ENCODE measurements at places on chromosomes 1 and 21.

DNA sequence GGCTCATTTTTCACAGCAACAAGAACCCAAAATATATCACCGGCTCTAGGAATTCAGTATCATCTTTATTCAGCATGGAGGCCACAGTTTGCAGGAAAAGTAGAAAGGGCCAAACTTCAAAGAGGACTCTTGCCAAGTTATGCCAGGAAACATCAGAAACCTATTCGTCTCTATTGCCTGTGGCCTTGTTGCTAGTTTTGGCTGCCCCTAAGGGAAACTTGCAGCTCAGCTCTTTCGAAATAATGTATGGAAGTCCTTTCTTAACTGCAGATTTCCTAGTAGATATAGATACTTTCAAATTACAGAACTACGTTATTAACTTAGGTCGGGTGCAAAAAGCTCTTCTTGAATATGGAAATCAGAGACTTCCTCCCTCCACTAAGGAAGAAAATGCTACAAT is 4.2 kb upstream of the NENF start:
- peak; percentile 18 for DNase-seq

DNA sequence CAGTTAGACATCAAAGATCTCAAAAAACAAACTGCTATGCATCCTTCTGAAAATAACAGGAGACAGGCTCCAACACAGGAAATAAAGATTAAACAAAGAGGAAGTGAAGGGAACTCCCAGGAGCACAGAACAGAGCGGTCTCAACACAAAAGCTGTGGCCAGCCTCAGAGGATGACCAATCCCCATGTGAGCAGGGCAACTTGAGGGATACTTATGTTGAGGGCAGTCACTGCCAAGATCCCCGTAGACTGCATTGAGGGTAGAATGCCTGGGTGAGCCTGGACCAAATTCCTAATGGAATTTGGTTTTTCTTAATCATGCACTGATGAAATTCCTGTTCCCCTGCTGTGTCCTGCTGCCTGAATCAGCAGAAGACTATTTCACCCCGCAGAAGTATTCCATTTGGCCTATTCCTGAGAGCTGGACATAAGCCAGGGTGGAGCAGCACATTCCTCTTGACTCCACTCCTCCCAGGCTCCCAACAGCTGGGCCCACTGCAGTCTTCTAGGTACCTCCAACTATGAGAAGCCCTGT is 49.0 kb downstream of the JAK1 start:
- DNase-seq = peak; percentile 91

DNA sequence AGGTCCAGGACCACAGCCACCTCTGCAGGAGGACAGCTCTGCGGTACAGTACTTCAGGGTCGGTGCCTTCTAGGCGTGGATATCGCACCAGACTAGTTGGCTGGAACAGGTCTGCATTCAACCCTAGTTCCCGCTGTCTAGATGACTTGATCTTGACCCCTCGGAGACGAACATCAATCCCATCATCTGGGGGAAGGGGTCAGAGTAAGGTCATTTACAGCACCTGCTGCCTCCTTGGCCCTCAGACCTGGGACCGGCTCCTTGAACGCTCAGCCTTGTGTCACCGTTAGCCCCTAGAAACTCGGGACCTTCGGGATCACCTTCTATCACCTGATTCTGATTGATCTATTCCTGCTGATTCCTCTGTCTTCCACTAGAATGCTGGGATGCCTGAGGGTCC is 2.6 kb downstream of the HECTD3 start:
- DNase-seq = no peak

DNA sequence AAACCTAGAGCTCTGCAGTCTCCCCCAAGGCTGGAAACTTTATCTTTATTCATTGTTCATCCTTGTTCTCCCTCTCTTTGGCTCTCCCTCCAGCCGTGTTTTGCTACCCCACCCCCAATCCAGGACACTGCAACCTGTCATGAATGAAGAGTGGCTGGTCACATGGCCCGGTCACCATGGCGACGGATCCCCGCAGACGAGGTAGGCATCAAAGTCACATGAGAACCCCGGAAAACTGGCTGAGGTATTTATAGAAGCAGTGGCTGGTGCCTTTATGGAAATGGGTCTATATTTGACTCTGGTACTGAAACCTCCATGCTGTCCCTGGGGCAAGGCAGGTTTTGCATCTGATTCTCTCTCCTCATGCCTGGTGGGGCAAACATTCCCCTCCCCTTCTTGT is 13.4 kb upstream of the SLC6A17 start:
- no peak for DNase-seq

DNA sequence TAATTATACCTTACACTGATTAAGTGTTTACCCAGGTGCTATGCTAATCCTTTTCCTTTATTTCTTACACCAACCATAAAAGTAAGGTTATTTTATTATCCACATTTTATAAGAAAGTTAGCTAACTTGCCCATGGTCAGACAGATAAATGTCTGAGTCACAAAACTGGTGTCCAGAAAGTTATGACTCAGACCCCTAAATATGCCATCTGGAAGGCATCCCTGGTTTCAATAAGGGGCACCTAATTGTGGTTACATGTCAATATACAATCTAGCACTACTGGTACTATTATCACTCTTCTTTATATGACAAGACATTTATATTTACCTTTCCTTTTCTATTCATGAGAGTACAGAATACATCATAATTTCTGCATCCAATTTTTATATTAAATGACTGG is 496.5 kb upstream of the ADGRL2 start:
- DNase-seq = no peak

GRCh38 chr21:45508607-45509565 is 33.4 kb downstream of the SLC19A1 start:
- no peak for DNase-seq

- no peak for DNase-seq
Measured at GRCh38 chr21:31181082-31181750, 142.9 kb upstream of the KRTAP19-8 start.

DNA sequence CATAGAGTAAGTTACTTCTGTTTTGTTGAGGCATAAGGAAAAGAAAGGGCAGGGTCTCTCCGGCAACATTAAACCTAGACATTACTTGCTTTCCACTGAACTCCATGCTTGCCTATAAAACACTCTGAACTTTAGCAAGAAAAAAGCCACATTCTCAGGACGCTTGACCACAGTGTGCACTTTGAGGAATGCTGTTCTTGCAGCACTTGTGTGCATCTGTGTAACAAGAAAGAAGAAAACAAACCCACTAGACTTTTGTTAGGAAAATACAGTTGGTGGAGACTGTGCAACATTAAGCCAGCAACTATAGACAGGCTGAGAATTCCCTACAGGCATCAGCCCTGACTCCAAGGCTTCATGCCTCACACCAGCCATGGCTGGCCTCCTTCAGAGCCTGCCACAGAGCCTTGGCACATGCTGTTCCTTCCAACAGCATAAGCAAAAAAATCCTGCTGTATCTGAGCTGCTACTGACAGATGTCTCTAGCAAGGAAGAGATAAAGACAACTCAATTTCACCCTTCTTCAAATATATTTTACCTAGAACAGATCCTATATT is 5.8 kb downstream of the PDZK1 start:
- no peak for DNase-seq

DNA sequence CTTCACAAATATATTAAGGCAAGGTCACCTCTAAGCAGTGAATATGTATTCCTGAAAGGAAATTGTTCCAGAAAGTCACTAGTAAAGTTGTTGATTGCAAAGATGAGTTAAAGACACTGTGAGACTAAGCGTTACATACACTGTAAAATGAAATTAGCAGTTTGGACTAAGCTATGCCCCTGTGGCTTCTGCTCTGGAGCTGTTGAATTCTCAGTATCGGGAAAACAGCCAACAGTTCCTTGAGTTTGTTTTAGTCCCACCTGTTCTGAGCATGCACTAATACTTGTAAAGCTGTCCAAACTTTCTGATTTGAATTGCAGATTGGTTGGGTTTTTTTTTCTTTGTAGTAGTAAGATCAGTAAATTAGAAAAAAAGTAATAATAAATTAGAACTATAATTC is 21.0 kb downstream of the ANGPTL1 start:
- DNase-seq = no peak

- no peak for DNase-seq
Measured at GRCh38 chr1:75308365-75308764, 174.2 kb downstream of the LHX8 start.

DNA sequence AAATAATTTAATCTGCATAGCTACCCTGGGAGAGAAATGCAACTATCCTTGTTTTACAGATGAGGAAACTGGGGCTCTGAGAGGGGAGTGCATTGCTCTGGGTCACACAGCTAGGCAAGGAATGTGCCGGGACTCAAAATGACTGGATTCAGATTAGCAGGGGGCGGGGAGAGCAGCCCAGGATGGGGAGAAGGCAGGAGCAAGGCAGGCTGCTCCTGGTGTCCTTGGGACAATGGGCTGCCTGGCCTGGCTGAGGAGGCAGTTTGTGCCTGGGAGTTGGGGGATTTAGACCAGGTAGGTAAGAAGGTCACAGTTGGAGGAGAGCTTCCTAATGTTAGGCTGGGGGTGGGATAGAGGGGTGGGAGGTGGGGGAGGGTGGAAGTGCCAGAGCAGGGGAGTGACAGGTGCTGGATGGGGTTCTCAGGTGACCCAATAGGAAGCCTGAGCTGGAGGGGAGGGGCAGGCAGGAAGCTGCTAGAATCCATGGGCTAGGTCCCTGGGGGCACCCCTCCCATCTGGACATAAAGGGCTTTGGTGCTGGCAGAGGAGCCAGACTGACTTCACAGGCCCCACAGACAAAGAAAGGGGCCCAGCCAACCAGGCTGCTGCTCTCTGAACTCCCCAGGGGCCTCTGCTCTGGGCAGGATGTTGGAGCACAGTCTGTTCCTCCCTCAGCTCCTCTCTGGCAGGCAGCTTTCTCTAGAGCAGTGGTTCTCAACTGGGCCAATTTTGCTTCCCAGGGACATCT is 29.0 kb downstream of the TRIM62 start:
- DNase-seq = no peak

- no peak for DNase-seq
Measured at GRCh38 chr1:244603498-244603897, 49.4 kb upstream of the DESI2 start.

DNA sequence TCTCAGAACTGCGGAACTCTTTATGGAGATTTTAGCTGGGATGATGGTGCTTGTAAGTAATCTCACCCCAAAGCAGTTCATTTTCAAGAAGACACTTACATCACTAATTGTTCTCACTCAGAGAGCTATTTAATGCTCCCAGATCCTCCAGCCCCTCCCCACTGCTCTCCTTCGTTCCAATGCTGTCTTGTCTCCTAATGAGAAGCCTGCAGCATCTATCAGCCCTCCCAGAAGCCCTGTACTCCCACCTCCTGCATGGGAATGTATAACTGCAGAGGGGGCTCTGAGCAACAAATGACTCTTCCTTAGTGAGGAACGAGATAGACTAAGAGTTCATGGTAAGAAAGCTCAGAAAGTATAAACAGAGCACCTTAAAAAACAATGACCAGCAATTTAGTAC is 377.4 kb upstream of the RUNX1 start:
- no peak for DNase-seq

DNA sequence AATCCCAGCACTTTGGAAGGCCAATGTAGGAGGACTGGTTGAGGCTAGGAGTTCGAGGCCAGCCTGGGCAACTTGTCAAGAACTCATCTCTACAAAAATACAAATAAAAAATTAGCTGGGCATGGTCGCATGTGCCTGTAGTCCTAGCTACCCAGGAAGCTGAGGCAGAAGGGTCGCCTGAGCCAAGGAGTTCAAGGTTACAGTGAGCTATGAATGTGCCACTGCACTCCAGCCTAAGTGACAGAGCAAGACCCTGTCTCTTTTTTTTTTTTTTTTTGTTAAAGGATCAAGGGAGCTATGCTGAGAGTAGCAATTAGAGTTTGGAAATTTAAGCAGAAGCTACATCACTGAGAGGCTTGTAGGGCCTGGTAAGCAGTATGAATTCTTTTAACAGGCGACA is 70.9 kb downstream of the EIF4G3 start:
- no peak for DNase-seq

GRCh38 chr1:208243527-208243966 is 637 bp downstream of the PLXNA2 start:
- DNase-seq = no peak

- DNase-seq = no peak
Measured at GRCh38 chr1:24089743-24090555, 22.0 kb downstream of the MYOM3 start.

DNA sequence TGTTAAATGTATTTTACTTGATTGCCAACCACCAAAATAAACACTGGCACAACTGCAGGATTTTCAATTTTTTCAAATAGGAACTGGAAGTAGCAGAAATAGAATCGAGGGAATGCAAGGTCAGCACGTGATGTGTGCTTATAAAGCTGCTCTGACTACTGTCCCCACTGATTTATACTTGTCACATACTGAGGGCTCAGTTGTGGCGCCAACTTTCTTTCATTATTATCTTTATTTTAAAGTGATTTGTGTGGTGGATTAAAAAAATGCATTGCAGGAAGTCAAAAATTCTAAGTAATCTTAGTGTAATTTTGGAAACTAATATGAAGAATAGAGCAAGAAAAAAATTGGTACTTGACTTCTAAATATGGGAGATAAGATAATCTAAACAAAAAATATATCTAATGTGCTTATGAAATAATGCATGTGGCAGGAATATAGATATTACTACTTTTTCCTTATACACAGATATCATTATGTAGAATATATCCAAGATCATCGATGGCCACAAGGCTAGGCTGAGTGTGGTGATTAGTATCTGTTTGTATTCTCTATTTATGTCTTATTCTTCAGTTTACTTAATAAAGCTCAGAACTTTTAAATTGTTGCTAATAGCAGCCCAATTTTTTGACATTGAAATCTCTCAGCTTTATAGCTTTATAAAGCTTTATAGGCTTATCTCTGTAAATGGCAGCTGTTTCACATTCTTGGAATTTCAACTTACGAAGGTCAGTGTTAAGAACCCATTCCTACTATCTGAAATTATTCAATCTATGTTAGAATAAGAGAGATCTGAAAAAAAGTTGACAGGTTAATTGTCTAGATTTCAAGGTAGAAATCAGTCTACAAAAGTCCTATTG is 404.5 kb upstream of the ADAMTS5 start:
- no peak for DNase-seq

DNA sequence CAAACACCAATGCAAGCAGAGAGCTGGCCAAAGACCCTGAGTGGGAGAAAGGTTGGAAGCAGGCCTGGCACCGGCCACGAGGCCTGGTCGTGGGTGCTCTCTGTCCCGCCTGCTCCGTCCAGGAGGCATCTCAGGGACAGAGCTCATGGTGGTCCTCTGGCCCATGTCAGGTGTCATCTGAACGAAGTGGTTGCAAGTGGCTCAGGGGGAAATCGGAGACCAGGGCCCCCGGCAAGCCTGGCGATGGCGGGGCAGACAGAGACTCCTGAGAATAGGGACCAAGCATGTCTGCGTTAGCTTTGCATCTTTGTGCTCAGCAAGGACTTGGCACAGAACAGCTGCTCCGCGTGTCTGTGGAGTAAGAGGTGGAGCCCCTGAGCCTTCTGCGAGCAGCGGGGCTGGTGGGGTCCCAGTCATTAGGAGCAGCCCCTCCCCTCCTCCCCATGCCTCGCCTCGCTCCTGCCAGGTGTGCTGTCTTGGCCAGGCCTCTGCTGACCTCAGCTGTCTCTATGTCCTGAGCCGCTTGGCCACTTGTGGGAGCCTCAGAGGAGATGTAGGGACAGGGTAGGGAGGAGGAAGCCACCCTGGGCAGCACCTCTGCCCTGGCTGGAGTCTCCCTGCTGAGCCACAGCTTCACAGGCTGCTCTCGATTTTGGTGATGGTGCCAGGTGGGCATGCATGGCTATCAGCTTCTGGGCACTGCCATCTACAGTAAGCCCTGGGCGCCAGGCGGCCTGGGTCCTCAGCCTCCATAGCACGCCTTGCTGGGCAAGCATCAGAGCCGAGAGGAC is 362.9 kb upstream of the VAMP3 start:
- no peak for DNase-seq

Measured in SK-N-MC (cell line).